ENCODE measurements at places on chromosomes 5 and 9. TPM values are rescaled to one million over a fixed set of nuclear protein-coding genes. Genes with fewer than 3 reads are reported as not detected.

DNA sequence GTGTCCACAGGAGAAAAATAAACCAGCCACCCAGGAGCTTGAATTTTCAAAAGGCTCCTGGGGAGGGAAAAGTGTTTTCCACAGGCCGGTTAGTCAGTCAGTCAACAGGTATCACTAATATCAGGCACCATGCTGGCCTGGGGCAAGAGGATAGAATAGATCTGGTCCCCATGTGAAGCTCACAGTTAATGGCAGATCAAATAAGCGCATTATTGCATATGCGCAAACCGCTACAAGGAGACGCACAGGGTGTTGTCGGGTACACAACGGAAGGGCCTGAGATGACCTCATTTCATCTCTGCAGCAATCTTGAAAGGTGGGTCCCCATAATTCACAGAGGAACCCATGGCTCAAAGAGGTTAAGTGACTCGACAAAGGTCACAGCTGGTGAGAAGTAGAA is 260.7 kb downstream of the CRB2 start:
- no peak for DNase-seq

- no peak for DNase-seq
Observed at GRCh38 chr9:101409079-101409477, 10.4 kb downstream of the ZNF189 start.

DNA sequence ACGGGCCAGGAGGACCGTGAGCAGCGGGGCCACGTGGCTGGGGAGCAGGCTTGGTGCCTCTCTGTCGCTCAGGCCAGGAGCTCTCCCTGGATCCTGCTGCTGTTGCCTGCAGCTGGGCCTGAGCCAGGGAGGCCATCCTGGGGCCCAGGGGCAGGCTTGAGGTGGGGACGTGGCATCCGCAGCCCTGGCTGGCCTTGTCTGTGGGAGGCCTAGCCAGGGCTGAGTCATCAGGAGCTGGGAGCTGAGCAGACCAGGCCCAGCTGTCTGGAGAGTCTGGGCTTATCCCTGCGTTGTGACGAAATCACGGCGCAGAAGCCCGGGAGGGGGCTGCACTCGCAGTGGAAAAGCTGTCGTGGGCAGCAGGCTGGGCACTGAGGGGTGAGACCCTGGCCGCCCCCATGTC is 138.8 kb upstream of the COL5A1 start:
- peak; percentile 83 for DNase-seq

DNA sequence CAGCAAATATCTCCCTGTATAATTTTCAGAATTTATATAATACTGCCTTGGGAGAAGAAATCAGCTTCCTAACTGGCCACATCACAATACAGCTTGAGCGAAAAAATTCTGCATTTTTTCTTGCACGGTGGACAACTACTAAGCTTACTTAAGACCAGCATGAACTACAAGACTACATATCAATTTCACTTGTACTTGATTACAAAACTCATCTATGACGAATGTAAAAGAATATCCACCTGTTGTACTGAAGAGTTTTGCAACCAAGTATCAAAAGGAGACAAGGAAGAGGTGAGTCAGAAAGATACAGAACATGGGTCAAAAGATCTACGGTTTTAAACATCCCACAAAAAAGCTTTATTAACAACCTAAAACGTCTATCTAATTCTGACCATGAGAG is 279.4 kb downstream of the BNC2 start:
- DNase-seq, result no peak

GRCh38 chr9:28050941-28051340 is 477.7 kb upstream of the C9orf72 start:
- DNase-seq, result no peak

GRCh38 chr5:174877987-174878386 is 153.6 kb downstream of the MSX2 start:
- no peak for DNase-seq

- no peak for DNase-seq
Observed at GRCh38 chr9:110048976-110049698, 158.8 kb downstream of the C9orf152 start.

DNA sequence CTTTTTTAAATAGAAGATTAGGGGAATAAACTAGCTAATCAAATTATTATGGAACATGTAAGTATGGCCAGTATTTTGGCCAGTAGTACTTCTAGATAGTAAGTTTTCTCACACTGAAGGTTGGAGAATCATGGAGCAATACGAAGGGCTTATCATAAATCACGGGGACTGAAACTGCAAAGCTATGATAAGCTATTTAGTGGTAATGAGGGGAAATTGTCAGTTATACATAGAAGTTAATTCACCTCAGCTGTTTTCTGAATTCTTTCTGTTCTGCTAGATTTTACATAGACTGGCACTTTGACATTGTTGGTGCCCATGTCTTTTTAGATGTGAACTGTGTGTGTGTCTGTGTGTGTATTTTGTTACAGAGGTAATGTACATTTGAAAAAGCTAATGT is 34.5 kb upstream of the FAM151B start:
- DNase-seq, result no peak

- no peak for DNase-seq
Observed at GRCh38 chr9:134568116-134568515, 73.5 kb upstream of the COL5A1 start.

DNA sequence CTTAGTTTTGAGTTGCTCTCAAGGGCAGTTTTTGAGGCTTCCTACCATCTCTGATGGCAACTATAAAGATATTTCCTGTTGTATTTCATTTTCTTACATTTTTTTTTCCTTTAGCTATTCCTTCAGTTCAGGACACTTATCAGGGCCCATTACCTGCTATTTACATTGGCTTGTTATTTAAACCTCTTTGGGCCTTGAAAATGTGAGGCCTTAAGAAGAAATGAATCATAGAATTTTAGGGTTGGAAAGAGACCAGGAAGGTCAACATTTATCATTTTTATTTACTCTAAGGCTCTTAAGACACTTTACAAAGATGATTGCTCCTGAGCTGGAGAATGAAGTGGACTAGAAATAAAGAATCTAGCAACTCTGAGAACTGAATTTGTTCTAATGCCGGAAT is 335.2 kb downstream of the DTWD2 start:
- DNase-seq, result no peak

DNA sequence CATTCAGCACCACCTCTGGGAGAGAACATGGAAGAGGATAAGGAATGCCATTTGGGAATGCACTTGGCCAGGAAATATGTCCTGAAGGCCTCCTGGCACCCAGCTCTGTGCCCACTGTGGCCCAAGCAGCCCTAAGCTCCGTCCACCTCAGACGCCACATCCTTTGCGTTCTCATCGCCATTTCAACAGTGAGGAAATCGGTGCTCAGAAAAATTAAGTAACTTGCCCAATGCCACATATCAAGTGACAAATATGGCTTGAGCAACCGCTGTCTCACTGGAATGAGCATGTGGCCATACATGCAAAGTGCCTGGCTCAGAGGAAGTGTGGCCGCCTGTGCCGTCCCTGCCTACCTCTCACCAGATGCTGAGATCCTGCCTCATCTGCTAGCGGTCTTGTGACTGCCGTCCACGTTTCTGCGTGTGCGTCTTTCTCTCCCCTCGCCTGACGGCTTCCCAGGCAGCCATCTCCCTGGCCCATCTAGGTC is 984 bp upstream of the DOK3 start:
- no peak for DNase-seq

DNA sequence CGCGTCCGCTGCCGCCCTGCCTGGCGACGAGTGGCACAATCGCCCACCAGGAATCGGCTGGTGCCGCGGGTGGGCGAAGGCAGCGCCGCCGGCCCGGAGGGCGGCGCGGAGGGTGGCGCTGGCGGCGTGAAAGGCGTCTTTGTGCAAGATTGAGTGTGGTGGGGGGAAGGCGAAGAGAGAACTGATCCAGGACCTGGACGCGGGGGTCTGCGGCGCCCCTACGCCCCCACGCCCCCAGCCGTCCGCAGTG is 4.6 kb upstream of the RGMB start:
- DNase-seq, result no peak

GRCh38 chr9:18726546-18726945 is 252.6 kb downstream of the ADAMTSL1 start:
- DNase-seq, result no peak

DNA sequence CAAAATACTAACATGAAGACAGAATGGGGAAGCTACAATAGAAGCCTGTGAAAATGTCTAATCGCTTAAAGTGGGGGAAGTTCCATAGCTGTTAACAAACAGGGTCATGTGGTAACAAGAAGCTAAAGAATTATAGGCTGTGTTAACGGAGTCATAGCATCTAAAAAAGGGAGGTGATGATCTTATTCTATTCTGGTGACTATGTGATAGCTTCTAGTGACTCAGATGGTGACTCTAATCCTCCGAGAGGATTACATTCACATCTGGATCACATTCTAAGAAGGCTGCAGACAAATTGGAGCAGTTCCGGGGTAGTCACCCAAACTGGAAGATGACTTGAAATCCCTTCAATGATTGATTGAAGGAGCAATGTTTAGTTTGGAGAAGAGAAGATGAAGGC is 142.1 kb downstream of the LIFR start:
- DNase-seq, result no peak

- peak; percentile 72 for DNase-seq
Observed at GRCh38 chr9:94805585-94805984, 79.1 kb downstream of the AOPEP start.

DNA sequence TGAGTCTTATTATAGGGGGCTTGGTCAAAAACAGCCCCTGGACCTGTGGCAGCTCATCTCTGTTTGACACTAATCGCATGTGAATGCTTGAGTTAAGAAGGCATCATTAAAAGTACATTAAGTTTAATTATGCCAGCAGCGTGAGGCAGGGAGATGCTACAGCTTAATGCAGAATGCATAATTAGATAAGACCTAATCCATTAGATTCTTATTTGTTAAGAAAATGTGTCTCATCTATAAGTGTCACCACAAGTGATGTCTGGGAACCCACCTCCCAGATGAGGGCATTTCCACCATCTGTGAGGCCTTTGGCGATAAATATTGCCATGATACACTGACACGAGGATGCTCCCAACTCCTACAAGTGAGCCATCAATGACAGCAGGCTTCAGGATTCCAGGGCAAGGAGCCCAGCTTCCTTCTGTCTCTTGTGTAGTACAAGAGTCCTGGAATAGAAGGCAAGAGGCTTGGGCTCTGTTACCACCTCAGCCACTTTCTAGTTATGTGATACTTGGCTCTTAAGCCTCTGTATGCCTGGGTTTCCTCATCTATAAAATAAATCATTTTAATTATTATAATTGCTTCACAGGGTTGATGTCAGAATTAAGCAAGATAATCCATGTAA is 202.7 kb downstream of the FAM114A2 start:
- no peak for DNase-seq

DNA sequence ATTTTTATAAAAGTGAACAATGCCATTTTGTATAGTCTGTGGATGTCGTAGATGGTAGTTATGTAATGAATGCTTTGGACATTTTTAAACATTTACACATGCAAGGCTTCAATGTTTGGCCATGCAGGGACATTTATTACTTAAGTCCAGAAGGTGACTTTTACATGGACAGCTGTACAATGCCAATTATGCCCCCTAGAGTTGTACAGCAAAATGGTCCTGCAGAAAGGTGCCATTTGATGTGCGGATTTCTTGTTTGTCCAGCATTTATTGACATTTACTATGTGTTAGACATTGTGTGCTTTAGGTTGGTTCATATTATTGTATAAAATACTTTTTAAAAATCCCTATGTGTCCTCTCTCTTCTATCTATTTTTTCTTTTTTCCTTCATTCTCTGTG is 22.5 kb upstream of the COMMD10 start:
- no peak for DNase-seq

DNA sequence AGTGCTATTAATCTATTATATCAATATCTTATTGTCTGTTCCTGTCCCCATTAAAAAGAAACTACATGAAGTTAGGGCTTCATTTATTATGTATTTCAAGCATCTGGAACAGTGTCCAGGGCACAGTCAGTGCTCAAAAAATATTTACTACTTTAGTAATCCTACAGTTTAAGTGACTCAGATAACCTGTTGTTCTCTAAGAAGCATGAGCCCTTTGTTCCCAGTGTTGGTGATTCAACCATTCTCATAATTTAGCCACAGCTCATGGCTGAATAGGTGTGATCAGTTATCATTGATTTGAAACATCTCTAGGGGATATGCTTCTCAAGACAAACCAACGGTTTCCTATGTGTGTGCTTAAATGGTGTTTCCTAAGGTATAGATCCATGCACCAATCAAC is 292.7 kb downstream of the TMEM167A start:
- DNase-seq, result no peak

DNA sequence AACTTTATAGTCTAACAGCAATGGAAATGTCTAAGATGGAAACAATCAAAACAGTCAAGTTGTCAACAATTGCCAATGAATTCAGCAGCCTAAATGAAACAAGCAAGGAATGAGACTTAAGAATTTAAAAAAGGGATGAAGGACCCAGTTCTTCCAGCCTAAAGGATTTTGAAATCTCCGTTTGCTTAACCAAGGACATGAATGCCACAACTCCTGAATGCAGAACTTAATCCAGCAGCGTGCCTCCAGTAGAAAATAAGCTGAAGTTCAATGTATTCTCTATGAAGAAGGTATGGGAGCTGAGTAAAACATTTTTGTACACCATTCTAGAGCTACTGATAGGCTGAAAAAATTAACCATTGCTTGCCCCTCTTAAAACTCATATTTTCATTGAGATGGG is 411.3 kb downstream of the ARHGEF28 start:
- no peak for DNase-seq

DNA sequence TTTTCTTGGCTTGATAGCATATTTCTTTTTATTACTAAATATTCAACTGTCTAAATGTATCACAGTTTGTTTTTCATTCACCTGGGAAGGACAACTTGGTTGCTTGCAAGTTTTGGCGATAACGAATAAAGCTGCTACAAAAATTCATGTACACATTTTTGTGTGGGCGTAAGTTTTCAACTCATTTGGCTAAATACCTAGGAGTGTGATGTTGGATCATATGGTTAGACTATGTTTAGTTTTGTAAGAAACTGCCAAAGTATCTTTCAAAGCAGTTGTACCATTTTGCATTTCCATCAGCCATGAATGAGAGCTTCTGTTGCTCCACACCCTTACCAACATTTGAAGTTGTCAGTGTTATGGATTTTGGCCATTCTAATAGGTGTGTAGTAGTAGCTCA is 428.0 kb downstream of the ACTL7B start:
- no peak for DNase-seq

GRCh38 chr5:31827867-31828266 is 188.9 kb downstream of the PDZD2 start:
- DNase-seq, result no peak

- no peak for DNase-seq
Observed at GRCh38 chr5:134468921-134469400, 56.5 kb upstream of the JADE2 start.

GRCh38 chr5:135050244-135050767 is 16.3 kb upstream of the PITX1 start:
- DNase-seq, result no peak

- DNase-seq, result no peak
Observed at GRCh38 chr5:133783481-133783880, 171.1 kb upstream of the FSTL4 start.

Gene PROB1
- polyA plus RNA-seq, result 0.86 TPM

Gene SH2D3C
- 27.5 TPM for polyA plus RNA-seq

Gene PHF19
- 56.8 TPM for polyA plus RNA-seq

Gene ANGPTL2
- 24.1 TPM for polyA plus RNA-seq

Gene ERGIC1
- polyA plus RNA-seq, result 121 TPM

Gene DOK3
- polyA plus RNA-seq, result 6.4 TPM

Gene CCDC180
- 24.1 TPM for polyA plus RNA-seq

Gene OR1J2
- not detected for polyA plus RNA-seq

Gene PDCD1LG2
- 0.34 TPM for polyA plus RNA-seq

Gene ASS1
- polyA plus RNA-seq, result 22.0 TPM

Gene PRDM9
- not detected for polyA plus RNA-seq

Gene TCERG1
- 101 TPM for polyA plus RNA-seq

Gene SLCO4C1
- polyA plus RNA-seq, result 1.7 TPM

Gene SLC23A1
- 1.6 TPM for polyA plus RNA-seq

Gene BRD3OS
- polyA plus RNA-seq, result 16.3 TPM

Gene DPYSL3
- 67.5 TPM for polyA plus RNA-seq
